ENCODE measurements at places on chromosomes 7 and 10.

DNA sequence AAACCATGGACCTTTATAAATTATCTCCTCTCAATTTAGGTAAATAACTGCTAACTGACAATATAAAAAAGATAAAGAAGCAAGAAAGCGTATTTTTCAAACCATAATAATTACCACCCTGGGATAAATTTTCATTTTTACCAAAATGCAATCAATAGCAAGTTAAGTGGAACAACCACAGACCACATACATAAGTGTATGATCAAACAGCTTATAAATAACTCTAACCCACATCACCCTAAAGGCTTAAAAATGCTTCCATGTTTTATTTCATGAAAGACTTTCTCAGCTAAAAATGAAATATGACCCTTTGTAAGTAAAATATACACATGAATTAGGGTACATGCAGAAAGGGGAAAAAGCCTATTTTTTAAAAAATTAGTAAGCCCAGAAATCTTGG, 156.5 kb downstream of the SGMS1 start:
- H3K36me3 ChIP-seq, result no peaks in the 10 kb centered on the region
- no peak for DNase-seq
- no peak overlapping the region for H3K27ac ChIP-seq
- no peaks in the 10 kb centered on the region for H3K27me3 ChIP-seq
- no peak overlapping the region for H3K4me3 ChIP-seq

DNA sequence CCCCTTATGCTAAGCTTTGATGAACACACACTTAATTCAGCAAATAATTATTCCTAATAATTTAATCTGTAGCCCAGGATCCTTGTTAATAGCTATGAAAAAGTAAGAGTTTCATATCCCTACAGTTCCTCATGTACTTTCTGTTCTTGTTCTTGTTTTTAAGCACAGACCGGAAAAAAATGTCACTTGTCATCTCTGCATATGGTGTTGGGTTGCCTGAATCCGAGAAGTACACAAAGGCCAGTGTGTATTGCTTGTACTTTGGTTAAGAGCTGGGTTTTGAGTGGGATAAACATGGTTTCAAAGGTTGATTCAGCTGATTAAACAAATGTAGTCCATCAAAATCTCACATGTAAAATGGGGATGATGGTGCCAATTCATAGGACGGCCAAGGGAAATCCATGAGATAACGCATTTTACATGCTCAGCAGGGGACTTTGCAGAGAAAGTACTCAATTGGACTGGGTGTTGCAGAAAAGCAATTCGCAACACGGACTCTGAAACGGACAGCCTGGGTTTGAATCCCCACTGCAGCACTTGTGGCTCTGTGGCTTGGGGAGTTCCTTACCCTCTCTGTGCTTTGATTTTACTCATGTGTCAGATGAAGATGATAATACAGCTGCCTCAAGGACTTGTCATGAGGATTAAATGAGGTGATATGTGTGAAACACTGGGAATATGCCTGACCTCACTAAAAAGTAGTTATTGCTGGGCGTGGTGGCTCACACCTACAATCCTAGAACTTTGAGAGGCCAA, 71.7 kb downstream of the MAP3K8 start:
- H3K4me1 ChIP-seq, result peaks cover 2% of the 10 kb centered on the region
- no peak overlapping the region for H3K4me3 ChIP-seq
- H3K27ac ChIP-seq, result no peak overlapping the region
- DNase-seq, result no peak

GRCh38 chr7:27587429-27587828, 75.3 kb downstream of the HIBADH start:
- H3K4me3 ChIP-seq, result no peak overlapping the region
- no peaks in the 10 kb centered on the region for H3K36me3 ChIP-seq
- H3K4me1 ChIP-seq, result no peaks in the 10 kb centered on the region
- no peaks in the 10 kb centered on the region for H3K27me3 ChIP-seq

DNA sequence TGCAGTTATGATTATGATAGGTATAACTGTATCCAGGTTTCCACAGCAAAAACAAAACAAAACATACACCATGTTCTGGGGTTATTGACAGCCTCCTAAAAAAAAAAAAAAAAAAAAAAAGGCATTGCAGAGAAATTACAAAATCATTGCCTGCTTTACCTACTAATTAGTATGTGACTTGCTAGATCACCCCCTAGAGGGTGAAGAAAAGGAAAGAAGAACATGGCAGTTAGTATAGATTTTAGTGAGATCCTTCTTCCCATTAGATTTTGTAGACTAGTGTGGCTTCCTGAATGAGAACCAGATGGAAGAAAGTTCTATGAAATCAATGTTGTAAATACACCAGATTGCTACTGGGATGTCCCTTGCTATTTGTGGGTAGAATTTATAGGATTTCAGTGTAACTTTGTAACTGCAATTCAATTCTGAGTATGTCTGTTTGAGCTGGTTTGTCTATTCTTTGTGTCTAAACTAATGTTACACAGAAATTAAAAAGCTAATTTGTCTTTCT, 24.0 kb upstream of the AGBL3 start:
- H3K4me3 ChIP-seq, result no peak overlapping the region
- no peak overlapping the region for H3K27ac ChIP-seq
- H3K36me3 ChIP-seq, result no peaks in the 10 kb centered on the region
- no peaks in the 10 kb centered on the region for H3K4me1 ChIP-seq
- H3K27me3 ChIP-seq, result no peaks in the 10 kb centered on the region
- no peak for DNase-seq

GRCh38 chr10:125505648-125506047, 177.3 kb downstream of the TEX36 start:
- H3K4me3 ChIP-seq, result no peak overlapping the region
- H3K36me3 ChIP-seq, result no peaks in the 10 kb centered on the region
- peaks cover 16% of the 10 kb centered on the region for H3K27me3 ChIP-seq
- no peaks in the 10 kb centered on the region for H3K4me1 ChIP-seq
- no peak for DNase-seq

GRCh38 chr10:95246582-95247051, 44.2 kb downstream of the PDLIM1 start:
- no peak for DNase-seq
- H3K4me3 ChIP-seq, result no peak overlapping the region
- no peak overlapping the region for H3K27ac ChIP-seq
- H3K4me1 ChIP-seq, result peaks cover 30% of the 10 kb centered on the region
- no peaks in the 10 kb centered on the region for H3K36me3 ChIP-seq

DNA sequence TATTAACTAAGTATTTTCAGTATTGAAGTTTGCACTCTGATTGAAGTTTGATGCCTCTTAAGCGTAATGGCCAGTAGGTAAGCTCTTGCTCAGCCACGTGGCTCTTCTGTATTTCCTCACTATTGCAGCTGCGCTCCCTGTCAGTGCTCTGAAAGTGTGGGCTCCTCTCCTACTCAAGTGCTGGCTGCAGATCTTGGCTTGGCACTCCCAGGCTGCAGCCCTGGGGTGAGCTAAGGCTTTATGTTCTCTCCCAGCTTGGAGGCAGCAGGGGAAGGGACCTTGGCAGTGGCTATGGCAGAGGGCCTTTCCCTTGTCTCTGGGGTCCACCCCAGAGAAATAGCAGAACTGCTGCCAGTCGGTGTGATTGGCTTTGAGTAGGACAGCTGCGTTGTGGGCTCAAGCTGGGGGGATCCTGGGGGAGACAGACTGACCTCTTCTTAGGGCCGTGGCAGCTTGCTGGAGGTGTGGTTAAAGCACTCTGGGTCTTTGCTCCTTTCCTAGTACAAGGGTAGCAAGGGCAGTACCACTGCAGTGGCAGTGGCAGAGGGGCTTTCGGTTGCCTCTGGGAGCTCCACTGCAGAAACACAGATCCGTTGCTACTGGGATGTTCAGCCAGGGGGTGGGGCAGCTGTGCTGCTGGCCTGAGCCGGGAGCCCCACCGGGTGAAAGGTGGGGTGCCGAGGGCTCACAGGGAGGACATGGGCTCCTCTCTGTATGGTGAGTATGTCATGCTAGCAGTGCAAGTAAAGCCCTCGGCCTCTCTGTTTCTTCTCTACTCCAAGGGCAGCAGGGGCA, 100.5 kb downstream of the GLCCI1 start:
- no peak for DNase-seq
- no peak overlapping the region for H3K4me3 ChIP-seq
- no peaks in the 10 kb centered on the region for H3K27me3 ChIP-seq
- H3K27ac ChIP-seq, result no peak overlapping the region
- H3K36me3 ChIP-seq, result no peaks in the 10 kb centered on the region

DNA sequence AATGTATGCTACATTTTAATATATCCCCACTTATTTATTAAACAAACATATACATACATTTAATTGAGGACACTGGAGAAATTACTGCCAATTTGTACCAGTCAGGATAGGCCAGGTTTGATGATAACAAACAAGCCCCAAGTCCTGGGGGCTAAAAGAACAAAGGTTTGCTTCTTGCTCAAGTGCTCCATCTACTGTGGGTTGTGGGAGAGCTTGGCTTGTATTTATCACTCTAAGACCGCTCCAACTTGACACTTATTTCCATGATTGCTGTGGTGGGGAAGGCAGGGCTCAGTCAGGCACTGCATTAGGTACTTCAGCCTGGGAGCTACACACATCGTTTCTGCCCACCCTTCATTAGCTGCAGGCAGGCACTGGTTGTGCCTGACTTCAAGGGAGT, 136.6 kb upstream of the ZNF32 start:
- no peaks in the 10 kb centered on the region for H3K4me1 ChIP-seq
- H3K36me3 ChIP-seq, result no peaks in the 10 kb centered on the region
- no peak overlapping the region for H3K4me3 ChIP-seq
- no peak overlapping the region for H3K27ac ChIP-seq
- no peak for DNase-seq
- no peaks in the 10 kb centered on the region for H3K27me3 ChIP-seq

- H3K36me3 ChIP-seq, result no peaks in the 10 kb centered on the region
- H3K27ac ChIP-seq, result no peak overlapping the region
- H3K4me3 ChIP-seq, result no peak overlapping the region
- no peaks in the 10 kb centered on the region for H3K27me3 ChIP-seq
These were observed 5.5 kb downstream of the WDR91 start for GRCh38 chr7:135205850-135206249.

- H3K4me1 ChIP-seq, result no peaks in the 10 kb centered on the region
- H3K27ac ChIP-seq, result no peak overlapping the region
- no peaks in the 10 kb centered on the region for H3K27me3 ChIP-seq
- H3K36me3 ChIP-seq, result no peaks in the 10 kb centered on the region
- no peak overlapping the region for H3K4me3 ChIP-seq
These were observed 168.9 kb downstream of the KCND2 start for GRCh38 chr7:120441850-120442249.

Data from Panc1 (cell line).